HT1080 (cell line): ENCODE measurements at places on chromosomes 12 and 14. TPM values are rescaled to one million over a fixed set of nuclear protein-coding genes. Genes with fewer than 3 reads are reported as not detected.

The IQSEC3 gene
- 0.47 TPM in 1 of 2 replicates, not detected in the other for total RNA-seq

The OASL gene
- 2.4 and 3.2 TPM in 2 replicates for total RNA-seq

- no peak for DNase-seq
Observed at GRCh38 chr14:100880271-100881101, 23.0 kb downstream of the RTL1 start.

DNA sequence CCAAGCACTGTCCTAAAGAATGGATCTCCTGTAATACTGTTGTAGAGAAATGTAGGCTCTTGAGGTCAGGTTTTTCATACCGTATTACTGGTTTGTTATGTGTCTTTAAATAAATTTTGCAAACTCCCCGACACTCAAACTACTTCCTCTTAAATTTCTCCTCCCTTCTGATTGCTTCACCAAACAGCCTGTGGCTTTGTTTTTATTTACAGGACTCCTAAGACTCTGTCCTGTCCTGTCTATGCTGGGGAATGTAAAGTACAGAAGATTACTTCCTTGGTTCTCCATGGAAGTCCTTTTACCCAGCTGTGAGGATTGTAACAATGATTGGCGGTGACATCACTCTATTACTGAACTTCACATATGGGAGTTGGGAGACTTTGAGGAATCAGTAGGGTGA is 873.5 kb downstream of the DIO2 start:
- no peak for DNase-seq

DNA sequence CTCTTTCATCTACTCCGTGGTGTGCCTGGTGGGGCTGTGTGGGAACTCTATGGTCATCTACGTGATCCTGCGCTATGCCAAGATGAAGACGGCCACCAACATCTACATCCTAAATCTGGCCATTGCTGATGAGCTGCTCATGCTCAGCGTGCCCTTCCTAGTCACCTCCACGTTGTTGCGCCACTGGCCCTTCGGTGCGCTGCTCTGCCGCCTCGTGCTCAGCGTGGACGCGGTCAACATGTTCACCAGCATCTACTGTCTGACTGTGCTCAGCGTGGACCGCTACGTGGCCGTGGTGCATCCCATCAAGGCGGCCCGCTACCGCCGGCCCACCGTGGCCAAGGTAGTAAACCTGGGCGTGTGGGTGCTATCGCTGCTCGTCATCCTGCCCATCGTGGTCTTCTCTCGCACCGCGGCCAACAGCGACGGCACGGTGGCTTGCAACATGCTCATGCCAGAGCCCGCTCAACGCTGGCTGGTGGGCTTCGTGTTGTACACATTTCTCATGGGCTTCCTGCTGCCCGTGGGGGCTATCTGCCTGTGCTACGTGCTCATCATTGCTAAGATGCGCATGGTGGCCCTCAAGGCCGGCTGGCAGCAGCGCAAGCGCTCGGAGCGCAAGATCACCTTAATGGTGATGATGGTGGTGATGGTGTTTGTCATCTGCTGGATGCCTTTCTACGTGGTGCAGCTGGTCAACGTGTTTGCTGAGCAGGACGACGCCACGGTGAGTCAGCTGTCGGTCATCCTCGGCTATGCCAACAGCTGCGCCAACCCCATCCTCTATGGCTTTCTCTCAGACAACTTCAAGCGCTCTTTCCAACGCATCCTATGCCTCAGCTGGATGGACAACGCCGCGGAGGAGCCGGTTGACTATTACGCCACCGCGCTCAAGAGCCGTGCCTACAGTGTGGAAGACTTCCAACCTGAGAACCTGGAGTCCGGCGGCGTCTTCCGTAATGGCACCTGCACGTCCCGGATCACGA is 2.2 kb downstream of the SSTR1 start:
- DNase-seq = peak; percentile 25

GRCh38 chr12:70983692-70984091 is 63.2 kb upstream of the PTPRR start:
- no peak for DNase-seq

GRCh38 chr14:96710060-96710666 is 87.0 kb upstream of the VRK1 start:
- DNase-seq = no peak

DNA sequence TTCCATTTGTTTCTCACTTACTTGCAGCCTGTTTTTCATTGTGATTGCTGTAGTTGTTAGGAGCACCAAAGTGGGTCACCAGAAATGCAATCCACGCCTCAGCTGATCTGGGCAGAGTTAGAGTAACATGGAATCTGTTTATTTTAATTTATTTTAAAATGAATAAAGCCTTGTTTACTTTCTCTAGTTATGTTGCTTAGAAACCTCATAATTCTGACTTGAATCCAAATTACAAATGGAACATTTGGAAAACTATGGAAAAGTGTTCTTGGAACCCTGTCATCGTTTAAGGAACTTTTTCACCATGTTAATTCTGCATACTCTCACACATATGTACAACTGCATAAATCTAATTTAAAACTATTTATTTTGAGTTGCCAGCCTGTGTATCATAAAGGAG is 92.2 kb upstream of the DAAM1 start:
- no peak for DNase-seq

- peak; percentile 87 for DNase-seq
Observed at GRCh38 chr12:65720136-65721130, 103.8 kb upstream of the HMGA2 start.

GRCh38 chr14:100542619-100543205 is 44.5 kb downstream of the BEGAIN start:
- no peak for DNase-seq

DNA sequence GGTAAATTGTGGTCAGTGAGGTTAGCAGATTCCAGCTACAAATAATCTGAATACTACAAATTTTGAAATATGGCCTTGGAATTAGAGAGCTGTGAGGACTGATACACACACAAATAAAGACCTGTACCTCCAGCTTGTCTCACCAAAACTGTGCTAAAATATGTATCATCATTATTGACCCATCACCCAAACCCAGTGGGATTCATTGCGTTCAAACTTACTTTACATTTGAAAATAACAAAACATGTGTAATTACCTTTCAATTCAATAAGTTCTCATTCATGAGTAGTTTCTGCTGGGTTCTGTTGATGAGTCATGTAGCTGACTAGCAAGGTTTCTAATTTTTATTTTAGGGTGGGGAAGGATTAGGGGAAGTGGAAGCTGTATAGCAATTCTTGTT is 170.9 kb downstream of the MSRB3 start:
- DNase-seq = peak; percentile 63

- no peak for DNase-seq
Observed at GRCh38 chr12:94079566-94080340, 68.6 kb upstream of the PLXNC1 start.

- no peak for DNase-seq
Observed at GRCh38 chr14:105419195-105420091, at the start of gene MTA1. MTA1 (plus strand) TSS chr14:105419827; CDS start chr14:105420036, 209 bp downstream.

DNA sequence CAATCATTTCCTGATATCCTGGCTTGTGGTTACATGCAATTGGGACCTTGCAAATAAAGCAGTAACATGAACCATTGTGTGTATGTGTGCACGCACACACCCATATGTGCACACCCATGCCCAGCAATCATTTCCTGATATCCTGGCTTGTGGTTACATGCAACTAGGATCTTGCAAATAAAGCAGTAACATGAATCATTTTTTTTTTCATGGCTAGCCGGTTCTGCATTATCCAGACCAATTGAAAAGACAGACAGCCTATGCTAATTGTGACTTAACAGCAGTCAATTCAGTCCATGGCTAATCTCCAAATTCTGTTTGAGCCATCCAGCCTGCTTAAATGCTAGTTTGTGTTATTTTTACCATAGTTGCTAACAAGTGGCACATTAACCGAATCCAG is 134.3 kb downstream of the TTC7B start:
- DNase-seq = no peak
